ENCODE measurements at places on chromosomes 13 and 19.

DNA sequence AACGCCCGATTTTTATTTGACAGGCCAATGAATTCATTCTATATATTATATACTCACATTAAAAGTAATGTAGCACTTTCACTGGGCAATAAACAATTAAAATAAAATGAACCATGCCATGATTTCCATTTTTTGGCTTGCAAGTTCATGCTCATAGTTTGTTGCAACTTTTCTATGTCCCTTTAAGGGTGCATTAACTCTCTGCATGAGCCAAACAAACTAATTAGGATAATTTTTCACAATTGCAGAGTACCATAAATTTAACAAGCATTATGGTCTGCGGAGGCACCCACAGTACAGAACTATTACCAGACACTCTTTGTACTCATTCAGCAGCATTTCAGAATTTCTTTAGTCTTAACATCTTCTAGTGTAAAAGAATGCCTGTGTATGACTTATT lies 1.4 kb downstream of the LHFPL6 start:
- no peak for DNase-seq

- no peak for DNase-seq
Observed at GRCh38 chr13:27341616-27342015, 71.0 kb downstream of the RASL11A start.

GRCh38 chr13:45333251-45333976 lies 7.6 kb downstream of the TPT1 start:
- DNase-seq, result no peak

GRCh38 chr13:50627111-50627510 lies 216.4 kb downstream of the DLEU7 start:
- no peak for DNase-seq

DNA sequence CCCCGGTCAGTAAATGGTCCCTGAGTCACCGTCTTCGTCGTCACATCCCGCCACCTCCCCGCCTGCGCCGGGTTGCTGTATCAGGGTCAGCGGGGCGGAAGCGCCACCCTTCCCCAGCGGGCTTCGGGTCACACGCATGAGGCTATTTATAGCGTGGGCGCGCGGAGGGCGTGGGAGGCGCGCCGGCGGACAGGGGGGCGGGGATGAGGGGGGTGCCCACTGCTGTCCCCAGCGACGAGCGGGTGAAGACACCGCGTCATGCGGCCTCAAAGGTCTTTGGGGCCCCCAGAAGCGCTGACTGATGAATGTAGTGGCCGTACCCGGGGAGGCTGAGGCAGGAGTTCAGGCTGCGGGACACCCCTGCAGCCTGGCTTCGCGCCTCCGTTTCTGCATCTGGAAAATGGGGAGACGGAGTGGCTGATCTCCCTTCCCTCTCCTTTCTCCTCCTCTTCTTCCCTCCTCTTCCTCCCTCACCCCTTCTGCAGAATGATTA lies 7.9 kb downstream of the UNC13A start:
- DNase-seq, result peak; percentile 89

DNA sequence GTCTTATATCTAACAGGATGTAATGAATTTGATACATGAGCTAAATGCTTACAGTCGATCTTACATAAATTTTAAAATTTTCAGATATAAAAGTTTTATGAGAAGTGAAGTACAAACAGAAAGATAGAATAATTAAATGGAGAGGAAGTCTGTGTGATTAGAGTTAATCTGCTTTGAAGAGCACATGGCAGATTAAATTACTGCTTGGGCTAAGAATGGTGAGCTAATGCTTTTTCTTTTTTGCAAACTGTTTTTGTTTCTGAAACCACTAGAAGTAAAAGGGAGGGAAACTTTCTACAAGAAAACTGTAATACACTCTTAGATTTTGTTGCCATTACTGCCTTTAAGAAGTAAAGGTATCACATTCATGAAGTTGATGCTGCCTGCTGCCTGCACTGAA lies 96.3 kb upstream of the SPRY2 start:
- no peak for DNase-seq

GRCh38 chr13:106593132-106593531 lies 25.2 kb upstream of the ARGLU1 start:
- DNase-seq, result no peak

DNA sequence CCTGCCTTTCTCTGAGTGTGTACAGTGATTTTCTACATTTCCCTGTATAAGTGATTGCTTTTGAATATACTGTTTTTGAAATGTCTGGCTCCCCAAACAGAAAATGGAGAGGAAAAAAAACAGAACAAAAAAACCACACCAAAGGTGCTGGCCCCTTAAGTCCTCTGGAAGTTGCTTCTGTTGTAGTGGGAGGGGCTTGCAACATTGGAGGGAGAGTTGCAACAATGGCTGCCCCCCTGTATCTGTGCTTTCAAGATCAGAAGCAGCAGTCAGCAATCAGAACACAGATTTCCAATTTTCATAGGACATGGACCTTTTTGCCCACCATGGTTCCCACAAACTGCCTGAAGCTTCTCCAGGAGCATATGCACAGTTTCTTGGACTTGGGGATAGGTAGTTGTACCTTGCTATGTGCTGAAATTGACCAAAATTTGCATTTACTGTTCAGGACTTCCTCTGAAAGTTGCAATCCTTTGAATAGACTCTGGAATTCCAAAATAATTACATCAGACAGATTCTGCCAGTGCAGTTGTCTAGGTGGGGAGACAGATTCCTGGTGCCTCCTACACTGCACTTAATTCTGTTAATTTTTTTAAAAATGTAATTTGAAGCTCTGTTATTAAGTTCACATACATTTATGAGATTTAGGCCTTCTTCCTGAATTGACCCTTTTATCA lies 13.8 kb downstream of the BIVM start:
- DNase-seq, result peak; percentile 30

DNA sequence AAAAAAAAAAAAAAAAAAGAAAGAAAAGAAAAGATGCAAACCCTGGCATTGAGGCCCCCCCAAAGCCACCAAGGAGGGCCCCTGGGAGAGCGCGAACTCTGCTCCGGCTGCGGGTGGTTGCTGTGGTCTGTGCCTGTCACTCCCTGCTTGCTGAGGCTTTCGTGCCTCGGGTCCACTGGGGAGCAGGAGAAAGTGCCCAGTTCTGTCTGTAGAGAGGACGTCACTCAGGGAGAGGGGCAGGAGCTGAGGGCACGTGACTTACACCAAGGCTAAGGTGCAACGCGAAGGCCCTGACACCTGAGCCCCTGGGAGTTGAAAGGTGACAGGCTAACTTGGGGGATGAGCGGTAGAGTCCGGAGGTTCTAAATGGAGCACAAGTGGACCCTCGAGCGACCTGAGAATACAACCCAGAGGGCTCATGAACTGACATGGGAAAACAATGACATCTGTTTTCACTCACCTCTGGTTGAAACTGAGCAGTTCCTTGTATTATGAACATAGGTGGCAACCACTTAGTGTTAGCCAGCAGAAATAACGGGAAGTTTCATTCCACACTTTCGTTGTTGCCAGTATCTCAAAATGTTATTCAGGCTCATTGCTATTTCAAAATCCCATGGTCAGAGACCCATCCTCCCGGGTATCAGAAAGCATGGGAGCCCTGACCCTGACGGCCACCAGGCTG lies 69.2 kb upstream of the TM9SF2 start:
- DNase-seq, result peak; percentile 65

- DNase-seq, result no peak
Observed at GRCh38 chr13:76222511-76222910, 586.4 kb downstream of the LMO7 start.

DNA sequence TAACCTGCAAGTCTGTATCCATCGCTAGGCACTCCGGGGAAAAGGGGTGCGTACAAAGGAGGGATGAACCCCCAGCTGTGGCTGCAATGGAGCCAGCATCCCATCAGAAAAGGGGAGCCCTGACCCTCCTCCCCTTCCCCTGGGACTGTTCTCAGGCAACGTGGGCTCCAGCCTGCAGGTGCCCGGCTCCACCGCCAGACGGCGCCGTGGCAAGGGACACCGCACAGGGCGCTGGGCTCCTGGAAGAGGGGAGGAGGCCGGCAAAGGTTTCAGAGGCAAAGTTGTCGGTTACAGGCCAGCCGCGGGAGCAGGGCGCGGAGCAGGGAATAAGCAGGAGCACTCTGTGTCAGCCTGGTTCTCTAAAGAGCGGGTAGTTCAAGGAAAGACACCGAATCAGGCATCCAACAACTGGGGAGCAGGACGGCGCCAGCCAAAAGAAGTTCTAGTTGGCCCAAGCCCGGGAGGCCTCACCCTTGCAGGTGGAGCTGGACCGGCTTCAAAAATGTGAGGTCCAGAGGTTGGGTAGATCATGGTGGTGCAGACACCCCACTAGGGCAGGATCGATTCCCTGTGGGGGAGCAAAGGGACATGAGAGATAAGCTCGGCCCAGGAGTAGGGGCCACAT lies 53.0 kb upstream of the ATP12A start:
- no peak for DNase-seq

GRCh38 chr13:25847635-25848626 lies 203.9 kb downstream of the SHISA2 start:
- DNase-seq, result no peak

GRCh38 chr13:71867131-71867814 lies at the start of gene DACH1:
Gene DACH1 (minus strand): TSS chr13:71867204.
- peak; percentile 53 for DNase-seq

DNA sequence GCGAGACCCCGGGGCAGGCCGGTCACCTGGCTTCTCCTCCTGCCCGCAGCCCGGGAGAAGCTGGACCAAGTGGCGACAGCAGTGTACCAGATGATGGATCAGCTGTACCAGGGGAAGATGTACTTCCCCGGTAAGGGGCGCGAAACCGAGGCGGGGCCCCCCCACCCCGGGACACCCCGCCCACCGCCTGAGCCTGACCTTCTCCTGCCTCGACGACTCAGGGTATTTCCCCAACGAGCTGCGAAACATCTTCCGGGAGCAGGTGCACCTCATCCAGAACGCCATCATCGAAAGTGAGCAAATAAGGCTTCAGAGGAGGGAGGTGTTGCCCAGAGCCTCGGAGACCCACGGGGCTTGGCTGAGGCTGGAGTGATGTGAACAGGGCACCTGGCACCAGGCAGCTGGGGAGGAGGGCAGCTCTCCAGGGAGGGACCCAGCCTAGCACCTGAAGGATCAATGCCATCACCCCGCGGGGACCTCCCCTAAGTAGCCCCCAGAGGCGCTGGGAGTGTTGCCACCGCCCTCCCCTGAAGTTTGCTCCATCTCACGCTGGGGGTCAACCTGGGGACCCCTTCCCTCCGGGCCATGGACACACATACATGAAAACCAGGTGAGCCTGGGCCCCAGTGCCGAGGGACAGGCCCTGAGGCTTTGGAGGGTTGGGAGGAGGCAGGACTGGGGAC lies 629 bp downstream of the IZUMO4 start:
- DNase-seq, result peak; percentile 77

- DNase-seq, result no peak
Observed at GRCh38 chr19:28449803-28450202, 763.1 kb downstream of the UQCRFS1 start.

GRCh38 chr19:6723738-6724137 lies 3.3 kb upstream of the C3 start:
- DNase-seq, result no peak

DNA sequence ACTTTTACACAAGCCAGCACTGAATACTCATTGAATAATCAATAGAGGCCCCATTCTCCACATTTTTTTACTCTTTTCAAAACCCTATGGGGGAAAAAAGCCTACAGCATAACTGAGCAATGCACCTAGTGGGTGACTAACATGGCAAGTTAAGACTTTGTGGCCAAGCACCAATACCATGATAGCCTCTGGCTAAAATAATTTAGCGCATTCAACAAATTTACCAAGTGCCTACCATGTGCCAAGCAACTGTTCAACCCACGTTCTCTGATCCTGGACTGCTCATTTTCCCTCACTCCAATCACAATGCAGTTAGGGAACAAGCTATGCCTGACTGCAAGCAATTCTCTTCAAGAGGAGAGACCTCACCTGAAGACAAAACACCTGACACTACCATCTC lies 3.0 kb downstream of the ANKRD10 start:
- no peak for DNase-seq

GRCh38 chr13:23554000-23554399 lies 16.2 kb upstream of the TNFRSF19 start:
- DNase-seq, result no peak

DNA sequence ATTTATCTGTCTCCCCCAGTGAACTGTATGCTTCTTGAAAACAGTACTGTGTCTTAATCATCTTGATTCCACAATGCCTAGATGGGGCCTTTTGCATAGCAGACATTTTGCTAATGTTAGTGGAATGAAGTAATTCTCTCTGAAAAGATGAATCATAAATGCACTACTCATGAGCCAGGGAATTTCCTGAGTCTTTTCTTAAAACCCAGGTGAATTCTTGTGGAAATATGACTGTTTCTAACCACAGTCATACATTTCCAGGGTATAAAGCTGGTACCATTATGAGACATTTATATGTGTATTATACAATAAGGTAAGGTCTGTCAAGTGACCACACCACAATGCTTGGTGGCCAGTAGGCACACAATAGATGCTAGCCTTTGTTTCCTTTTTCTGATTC lies 5.5 kb upstream of the KCTD4 start:
- DNase-seq, result peak; percentile 15

DNA sequence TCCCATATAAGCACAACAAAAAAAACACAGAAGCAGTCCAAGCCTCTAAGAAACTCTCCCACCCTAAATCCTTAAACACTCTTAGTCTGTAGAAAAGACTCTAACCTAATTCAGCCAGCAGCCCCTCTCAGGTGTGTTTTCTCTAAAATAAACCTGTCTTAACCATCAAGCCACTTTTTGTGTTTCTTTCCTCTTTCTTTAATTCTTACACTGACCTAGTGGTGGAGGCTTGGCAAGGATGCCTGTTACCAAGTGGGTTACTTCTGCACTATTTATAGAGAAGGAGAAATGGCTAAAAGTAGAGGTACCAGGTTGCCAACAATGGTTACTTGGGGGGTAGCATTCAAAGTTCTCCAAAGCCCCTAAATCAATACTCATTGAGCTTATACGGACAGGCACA lies 43.7 kb downstream of the ZNF333 start:
- DNase-seq, result no peak

DNA sequence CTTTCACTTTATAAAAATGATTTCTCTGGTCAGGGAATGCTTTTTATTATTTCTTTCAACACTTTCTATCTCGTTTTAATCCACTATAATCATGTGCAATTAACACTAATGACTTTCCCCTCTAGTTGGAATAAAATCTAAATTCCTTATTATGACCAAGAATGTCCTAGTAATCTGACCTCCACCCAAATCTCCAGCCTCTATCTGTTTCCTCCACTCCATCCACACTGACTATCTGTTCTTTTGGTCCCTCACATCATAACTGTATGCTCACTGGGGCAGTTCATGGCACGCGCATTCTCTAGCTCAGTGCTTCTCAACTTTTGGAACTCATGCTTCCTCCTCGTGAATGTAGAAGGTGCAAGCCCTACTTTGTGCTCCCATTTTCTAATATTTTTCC lies 244.7 kb downstream of the POSTN start:
- DNase-seq, result no peak
